NCI-H2107 (cell line): ENCODE measurements at places on chromosomes 16 and 17.

DNA sequence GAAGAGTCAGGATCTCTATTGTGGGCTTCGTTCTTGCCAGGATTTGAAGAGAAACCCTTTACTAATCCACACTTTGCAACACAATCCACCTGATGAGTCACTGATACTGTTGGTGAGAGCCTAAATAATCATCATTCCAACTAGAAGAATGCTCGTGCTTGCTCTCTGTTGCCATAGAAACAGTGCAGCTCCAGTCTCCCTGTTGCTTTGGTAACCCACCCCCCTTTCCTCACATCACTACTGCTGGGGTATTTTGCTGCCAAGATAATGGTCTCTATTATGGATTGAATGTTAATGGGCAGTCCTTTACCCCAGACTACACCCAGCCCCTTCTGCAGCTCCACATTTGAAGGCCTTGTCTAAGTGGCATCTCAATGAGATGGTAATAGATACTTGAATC, 190.4 kb downstream of the ABCC12 start:
- DNase-seq, result no peak

DNA sequence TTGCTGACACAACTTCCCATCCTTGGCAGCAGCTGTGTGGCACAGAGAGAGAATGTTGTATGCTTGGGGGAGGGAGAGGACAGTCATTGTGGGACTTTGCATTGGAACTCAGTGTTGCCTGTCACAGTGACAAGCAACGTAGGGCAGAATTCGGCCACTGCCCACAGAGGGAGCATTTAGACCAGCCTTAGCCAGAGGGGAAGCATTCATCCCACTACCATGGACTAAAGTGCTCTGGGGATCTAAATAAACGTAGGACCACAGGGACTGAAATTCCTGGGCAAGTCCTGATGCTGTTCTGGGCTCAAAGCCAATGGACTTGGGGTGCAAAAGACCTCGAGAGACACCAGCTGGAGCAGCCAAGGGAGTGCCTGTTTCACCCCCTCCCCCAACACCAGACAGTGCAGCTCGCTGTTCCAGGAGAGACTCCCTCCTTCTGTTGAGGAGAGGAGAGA, 44.9 kb downstream of the ABCA8 start:
- DNase-seq, result no peak

DNA sequence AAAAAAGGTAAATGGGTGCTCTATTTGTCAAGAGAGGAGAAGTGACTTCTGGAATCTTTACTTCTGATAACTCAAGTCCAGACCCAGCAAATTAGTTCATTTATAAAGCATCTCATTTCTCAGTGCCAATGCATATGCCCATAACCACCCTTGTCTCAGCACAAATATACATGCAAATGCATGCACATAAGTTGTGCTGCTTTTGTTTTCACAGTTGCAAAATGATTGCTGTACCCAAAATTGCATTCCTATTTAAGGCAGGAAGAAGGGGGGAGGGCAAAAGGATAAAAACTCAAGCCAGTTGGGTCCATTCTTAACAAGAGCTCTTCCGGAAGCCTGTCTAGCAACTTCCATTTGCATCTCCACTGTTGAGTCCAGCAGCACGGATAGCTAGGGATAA, 61.3 kb upstream of the FAM20A start:
- DNase-seq, result no peak

GRCh38 chr16:70391881-70392481, 45.3 kb downstream of the DDX19A start:
- DNase-seq, result no peak

GRCh38 chr17:63646488-63646806, 24.2 kb downstream of the MAP3K3 start:
- no peak for DNase-seq

- DNase-seq, result no peak
Measured at GRCh38 chr17:80598813-80599545, 54.3 kb downstream of the RPTOR start.

GRCh38 chr17:27985736-27986399, 56.6 kb upstream of the NLK start:
- DNase-seq, result no peak

- DNase-seq, result no peak
Measured at GRCh38 chr16:58094791-58095574, 34.2 kb downstream of the CFAP20 start.

DNA sequence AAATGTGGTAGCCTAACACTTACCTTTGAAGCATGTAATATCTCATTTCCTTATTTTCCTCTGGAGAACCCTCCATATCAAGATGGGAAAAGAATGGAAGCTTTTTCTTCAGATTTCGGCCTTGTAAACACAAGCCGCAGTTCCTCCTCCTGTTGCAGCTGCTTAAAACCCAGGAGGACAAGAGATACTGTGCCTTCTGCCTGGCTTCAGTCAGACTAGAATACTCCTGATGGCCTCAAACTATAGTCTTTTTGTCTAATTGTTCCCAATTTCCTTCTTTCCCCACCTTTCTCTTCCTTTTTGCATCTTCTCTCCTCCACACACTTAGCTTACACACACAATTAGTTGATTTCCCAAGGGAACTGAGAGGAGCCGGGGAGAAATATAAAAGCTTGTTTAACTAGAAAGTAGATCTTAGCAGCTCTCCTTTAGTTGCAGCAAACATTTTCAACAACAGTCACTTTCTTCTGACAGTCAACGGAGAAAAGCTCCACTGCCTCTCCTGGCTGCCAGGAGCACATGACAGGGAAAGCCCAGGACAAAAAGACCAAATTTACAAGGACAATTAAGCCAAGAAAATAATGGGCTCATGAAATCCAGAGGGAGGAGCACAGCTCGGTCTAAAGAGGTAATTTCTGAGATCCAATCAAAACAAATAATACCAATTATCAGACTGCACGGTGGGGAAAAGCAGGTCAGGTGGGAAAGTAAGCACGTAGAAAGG, 76.4 kb upstream of the C17orf78 start:
- no peak for DNase-seq

GRCh38 chr16:4159726-4160125, 43.5 kb upstream of the ADCY9 start:
- DNase-seq, result no peak

DNA sequence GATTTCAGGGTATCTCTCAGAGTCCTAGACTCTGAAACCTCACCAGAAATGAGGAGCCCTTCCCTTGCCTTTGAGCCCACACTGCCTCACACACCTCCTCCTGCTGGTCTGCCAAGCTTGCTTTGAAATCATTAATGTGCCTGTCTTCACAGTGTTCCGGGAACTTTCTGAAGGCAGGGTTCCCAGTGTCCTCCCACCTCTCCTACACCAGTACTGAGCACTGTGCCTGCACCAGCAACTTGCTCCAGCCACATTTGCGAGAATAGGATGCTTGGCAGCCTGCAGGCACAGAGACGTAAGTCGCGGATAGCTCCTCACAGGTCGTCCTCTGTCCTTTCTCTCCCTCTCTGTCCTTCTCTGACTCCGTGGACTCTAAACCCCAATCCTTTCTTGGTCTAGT, 408.4 kb upstream of the EEF2KMT start:
- DNase-seq, result no peak

DNA sequence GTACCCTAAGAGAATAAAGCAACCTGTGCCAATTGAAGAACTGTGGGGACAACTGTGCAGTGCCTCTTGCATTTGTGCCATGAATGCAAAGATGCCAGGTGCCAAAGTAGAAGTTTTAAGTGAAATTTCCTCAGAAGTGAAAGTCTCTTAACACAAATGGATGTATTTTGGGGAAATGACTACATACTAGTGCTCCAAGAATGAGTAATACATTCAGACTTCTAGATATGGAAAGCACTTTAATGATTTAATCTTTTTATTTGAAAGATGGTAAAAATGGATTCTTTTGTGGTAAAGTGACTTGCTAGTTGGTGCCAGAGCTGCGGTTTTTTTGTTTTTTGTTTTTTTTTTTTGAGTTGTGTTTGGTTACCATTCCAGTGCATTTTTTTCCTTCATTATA, 15.0 kb downstream of the UTP18 start:
- no peak for DNase-seq

DNA sequence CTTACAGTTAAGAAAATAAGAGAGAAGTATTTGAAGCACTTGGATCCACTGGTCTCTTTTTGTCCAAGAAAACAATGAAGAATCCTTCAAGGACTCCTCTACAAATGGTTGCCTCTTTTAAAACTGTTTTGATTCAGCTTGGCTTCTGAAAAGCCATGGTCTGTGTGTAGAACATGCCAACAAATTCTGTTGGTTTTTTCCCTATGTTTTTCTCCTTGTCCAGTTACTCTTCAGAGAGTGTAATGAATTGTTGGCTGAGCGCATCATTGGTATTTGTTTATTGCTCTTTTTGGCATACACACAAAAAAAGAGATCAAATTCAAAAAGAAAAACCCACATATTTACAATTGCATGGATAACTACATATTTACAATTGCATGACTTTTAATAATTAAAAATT, at the start of gene ABCA10:
ABCA10 (minus strand) TSS at position 249 of the 400 bp plus-strand sequence. CDS start 3,466 bp downstream, outside the sequence.
- no peak for DNase-seq

- no peak for DNase-seq
Measured at GRCh38 chr16:12793120-12793864, 10.4 kb downstream of the CPPED1 start.

- DNase-seq, result no peak
Measured at GRCh38 chr16:85947230-85948137, 48.5 kb downstream of the IRF8 start.

GRCh38 chr16:49970797-49971431, 54.1 kb upstream of the CNEP1R1 start:
- DNase-seq, result no peak

DNA sequence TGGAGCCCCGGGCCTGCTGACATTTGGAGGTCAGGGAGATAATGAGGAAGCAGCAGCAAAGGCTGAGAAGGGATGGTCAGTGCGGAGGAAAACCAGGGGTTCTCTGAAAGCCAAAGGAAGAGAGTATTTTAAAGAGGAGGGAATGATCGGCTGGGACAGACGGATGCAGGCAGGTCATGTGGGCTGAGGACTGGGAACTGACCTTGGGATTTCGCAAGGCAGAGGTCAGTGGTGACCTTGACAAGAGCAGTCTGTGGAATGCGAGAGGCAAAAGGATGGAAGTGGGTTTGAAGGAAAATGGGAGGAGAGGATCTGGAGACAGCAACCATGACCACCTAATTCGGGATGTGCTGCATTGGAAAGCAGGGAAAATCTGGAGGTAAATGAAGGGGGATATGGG, 10.2 kb downstream of the EFTUD2 start:
- DNase-seq, result no peak

DNA sequence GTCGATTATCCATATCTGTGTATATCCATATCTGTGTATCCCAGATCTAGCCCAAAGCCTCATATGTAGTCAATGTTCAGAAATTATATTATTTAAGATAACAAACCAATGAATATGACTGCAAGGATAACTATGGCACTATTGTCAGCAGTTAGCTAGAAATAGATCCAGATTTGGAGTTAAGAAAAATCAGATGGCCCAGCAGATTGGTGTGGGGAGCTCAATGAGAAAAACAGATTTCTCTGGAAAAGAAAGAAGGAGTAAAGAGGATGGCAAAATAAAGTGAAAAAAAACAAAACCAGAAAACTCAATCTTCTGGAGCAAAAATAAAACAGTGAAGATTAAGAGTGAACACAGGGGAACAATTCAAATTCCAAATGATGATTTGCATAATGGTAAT, 10.6 kb upstream of the CDH8 start:
- no peak for DNase-seq

- DNase-seq, result no peak
Measured at GRCh38 chr17:1002412-1002753, 5.5 kb downstream of the TIMM22 start.

DNA sequence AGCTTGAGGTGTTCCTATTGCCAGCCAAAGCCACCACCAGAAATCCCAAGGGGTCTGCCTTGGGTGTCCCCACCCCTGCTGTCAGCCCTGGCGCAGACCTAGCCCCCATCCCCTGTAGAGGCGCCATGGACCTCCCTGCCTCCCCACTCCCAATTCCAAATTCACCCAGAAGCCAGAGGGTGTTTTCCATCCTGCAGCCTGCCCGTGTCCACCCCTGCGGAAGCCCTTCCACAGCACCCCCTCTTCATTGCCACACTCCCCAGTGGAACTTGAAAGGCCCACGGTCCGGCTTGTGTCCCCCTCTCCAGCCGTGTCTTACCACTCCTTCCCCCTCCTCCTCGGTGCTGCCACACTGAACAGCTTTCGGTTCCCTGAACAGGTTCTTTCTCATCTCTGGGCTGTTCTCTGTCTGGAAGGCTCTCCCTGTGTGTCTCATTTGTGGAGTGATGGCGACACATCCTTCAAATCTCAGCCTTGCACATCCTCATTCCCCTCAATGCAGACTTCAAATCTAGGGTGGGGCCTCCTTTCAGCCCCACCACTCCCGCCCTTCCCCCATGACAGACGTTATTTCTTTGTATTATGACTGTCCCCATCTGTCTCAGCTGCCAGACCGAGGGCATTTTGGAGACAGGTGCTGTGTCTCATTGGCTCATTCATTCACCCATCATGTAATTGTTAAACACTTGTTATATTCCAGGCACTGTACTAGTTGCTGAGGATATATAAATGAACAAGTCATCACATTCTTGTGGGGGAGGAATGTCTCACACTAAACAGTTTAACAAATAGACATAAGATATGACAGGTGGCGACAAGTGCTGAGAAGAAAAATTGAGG, 36.3 kb downstream of the ADGRG5 start:
- DNase-seq, result no peak

GRCh38 chr16:68235108-68235886, 630 bp downstream of the ESRP2 start:
- no peak for DNase-seq

- DNase-seq, result no peak
Measured at GRCh38 chr16:4591706-4592470, 22.8 kb downstream of the UBALD1 start.

DNA sequence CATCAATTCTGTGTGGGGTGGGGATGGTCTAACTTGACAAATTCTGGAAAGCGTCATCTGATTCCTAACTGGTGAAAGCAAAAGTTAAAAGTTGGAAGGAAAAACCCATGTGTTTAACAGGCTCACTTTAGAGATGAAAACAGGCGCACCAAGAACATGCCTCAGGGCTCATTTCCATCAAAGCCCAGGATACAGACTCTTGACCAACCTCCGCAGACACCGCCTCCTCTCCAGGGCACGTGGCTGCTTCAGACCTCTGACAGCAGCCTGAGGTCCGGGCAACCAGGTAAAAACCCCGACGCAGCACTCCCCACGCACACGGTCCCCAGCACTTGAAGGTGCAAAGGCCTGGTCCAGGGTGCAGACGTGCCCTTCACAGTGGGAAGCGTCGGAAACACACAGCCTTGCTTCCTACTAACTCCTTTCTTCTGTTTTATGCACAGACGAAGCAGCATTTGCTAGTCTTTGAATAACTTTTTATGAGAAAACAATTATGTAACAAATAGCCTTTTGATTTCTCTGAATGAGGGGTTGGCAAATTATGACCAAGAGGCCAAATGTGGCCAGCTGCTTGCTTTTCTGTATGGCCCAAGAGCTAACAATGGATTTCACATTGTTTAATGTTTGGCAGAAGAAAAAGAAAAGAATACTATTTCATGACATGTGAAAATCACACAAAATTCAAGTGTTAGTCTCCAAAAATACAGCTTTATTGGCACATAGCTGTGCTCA, 44.2 kb upstream of the TRAP1 start:
- no peak for DNase-seq

DNA sequence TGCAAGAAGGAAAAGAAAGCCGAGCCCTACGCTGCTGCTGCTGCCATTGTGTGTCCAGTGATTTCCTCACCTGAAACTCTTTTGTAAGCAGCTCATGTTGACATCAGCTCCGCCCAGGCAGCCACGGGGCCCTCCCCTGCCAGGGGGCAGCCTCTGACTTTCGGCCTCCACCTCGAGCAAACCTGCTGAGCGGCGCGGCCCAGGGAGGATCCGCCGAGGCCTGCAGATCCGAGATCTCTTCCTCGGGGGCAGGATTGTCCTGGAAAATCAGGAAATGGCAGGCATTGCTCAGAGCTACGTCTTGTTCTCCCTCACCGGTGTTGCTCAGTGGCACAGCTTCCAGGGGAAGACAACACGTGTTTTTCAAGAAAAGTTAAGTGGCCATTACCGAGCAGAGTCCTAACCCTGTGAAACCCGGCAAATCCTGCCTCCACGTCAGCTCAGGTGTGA, 35.6 kb upstream of the ZNF750 start:
- no peak for DNase-seq
